CD4-positive, alpha-beta T cell treated with Interleukin-17A for 1 hour (primary cell): ENCODE measurements at places on chromosomes 13 and 19.

GRCh38 chr19:48946463-48947257 lies 8.0 kb upstream of the BAX start:
- DNase-seq = no peak

DNA sequence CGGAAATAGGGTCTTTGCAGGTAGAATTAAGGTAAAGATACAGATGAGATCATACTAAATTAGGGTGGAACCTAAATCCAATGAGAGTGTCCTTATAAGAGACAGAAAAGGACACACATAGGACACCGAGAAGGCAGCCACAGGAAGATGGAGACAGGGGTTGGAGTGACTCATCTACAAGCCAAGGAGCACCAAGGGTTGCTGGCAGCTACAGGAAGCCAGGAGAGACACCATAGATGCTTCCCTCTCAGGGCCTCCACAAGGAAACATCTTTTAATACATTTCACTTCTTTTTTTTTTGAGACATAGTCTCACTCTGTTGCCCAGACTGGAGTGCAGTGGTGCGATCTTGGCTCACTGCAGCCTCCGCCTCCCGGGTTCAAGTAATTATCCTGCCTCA lies 10.1 kb downstream of the TMEM143 start:
- no peak for DNase-seq

- no peak for DNase-seq
Observed at GRCh38 chr13:25447396-25447795, 75.6 kb downstream of the ATP8A2 start.

DNA sequence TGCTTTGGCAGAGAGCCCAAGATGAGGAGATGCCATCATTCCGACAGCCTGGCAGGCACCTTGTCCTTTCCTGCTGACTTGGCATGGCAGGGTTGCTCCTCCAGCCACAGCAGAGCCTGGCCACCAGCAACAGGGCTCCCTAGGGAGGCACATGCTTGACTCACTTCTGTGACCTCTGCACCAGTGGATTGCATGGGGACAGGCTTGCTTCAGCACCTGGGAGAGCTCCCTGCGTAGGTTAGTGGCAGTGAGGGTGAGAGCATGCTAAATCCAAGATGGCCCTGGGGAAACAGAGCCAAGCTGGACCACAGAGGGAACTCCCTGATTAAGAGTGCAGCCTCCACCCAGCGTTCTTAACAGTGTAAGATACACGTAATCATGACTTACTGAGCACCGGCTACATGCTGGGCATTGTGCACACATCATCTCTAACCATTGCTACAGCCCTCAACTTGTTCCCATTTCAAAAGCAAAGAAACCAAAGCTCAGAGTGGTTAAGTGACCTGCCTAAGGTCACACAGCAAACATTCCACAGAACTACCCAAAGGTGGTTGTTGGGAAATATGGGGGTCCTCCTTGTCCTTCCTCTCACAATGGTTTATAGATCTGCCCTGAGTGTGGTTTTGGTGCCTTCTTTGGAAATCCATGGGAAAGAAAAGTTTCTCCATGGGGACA lies 116.6 kb upstream of the UQCRFS1 start:
- DNase-seq = no peak

GRCh38 chr19:11138601-11139300 lies 16.8 kb downstream of the SPC24 start:
- no peak for DNase-seq
